ENCODE measurements at places on chromosomes 13 and 19.

GRCh38 chr13:44053208-44053607 is 173.5 kb downstream of the LACC1 start:
- DNase-seq: no peak

- no peak for DNase-seq
These were observed 14.7 kb downstream of the TLE5 start for GRCh38 chr19:3047496-3048189.

DNA sequence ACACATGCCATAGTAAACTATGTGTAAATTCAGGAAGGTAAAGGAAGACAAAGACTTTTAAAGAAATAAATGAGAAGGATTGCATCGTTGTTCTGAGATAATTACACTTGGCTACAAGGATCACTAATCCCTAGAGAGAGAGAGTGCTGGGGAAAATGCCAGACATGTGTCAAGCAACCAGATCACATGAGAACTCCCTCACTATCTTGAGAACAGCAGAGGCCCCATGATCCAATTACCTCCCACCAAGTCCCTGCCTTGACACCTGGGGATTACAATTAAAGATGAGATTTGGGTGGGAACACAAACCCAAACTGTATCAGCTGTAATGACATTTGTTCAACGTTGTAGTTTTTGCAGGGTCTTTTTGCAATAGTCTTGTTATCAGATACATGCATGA is 1600.9 kb upstream of the MIR17HG start:
- no peak for DNase-seq

- no peak for DNase-seq
These were observed 44.9 kb upstream of the ZNF91 start for GRCh38 chr19:23440207-23440606.

- DNase-seq: no peak
These were observed 88.0 kb downstream of the ABCC4 start for GRCh38 chr13:95212983-95213850.

DNA sequence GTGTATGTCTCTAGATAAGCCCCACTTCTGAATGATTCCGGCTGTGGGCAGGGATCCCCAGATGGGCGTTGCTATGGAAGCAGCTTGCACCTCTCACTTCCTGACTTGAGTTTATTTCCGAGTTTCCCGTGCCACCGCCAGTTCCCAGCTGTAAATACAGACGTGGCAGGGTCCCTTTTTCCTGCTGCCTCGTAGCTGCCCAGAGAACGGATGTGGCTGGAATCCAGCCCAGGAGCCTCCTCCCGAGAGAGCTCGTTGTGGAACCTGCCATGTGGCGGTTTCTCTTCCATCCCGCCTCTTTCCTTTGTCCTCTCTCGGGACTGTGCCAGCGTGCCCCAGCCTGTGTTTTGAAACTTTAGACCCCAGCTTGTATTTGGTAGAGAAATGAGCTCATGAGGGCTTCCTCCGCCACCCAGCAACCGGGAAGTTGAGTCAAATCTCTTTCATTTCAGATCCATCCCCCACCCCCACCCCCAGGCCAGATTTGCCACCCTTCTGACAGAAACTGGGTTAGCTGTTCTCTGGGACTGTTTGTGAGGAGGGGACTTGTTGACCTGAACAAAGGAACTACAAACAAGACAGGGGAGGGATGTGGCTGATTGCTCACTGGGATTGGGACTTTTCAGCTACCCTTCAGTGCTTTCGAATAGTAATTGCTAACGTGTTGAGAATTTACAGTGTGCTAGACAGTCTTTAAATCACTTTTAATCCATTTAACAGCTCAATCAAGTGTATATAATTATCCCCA is 96.6 kb downstream of the SIPA1L3 start:
- DNase-seq: no peak

DNA sequence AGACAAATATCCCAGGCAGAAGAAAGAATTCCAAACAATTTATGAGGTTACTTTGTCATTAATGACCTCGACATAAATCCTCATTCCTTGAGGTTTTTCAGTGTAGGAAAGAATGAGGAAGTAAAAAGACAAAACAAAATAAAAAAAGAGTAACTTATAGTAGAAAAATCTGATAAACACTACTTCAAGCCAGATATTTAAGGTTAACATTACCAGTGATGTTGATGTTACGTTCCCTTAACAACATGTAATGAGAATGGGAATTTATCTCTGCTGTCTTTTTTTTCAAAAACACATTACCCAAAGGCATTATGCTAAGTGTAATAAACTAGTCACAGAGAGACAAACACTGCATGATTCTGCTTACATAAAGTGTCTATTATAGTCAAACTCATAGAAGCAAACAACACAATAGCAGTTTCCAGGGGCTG is 935.1 kb downstream of the SLITRK1 start:
- DNase-seq: no peak

DNA sequence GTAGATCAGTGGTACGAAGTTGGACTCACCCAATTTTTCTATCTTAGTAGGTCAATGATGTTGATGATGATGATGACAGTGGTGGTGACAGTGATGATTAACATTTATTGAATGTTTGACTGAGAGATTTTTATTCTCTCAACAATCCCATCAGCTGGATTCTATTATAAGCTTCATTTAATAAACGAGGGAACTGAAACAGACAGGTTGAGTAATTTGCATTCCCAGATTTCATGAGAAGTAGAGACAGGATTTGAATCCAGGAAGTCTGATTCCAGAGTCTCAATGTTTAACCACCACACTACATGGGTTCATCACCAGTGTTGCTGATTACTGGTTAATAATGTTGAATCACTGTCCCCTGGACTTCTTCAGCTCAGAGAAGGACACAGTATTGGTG is 168.9 kb downstream of the FLT1 start:
- no peak for DNase-seq

GRCh38 chr13:33381906-33382305 is 96.4 kb upstream of the STARD13 start:
- DNase-seq: no peak

DNA sequence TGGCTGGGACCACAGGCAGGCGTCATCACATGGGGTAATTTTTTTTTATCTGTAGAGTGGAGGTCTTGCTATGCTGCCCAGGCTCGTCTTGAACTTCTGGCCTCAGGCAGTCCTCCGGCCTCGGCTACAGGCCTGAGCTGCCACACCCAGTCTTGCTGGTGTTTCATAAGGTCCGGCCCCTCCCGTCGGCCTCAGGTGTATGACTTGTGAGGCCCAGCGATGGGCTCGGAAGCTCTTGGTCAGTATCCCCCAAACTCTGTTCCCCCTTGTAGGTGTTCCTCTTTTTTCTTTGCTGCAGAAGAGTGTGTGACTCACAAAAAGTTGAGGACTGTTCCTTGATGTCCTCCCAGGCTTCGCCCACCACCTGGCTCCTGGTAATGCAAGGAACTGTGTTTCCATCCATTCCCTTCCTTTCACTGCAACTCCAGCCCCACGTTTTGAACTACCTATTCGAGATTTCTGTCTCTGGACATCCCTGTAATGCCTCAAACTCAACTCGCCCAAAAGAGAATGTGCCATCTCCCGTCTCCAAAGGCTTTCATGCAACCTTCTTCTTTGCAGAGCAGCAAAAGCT is 5.0 kb downstream of the USF2 start:
- DNase-seq: no peak

- no peak for DNase-seq
These were observed 1198.2 kb upstream of the PCDH9 start for GRCh38 chr13:68428292-68428691.

- DNase-seq: no peak
These were observed 12.8 kb downstream of the CHST8 start for GRCh38 chr19:33634361-33635091.

- peak; percentile 31 for DNase-seq
These were observed 43.3 kb downstream of the SPATA13 start for GRCh38 chr13:24203811-24204210.

GRCh38 chr13:112119192-112120030 is 52.5 kb downstream of the SOX1 start:
- no peak for DNase-seq

DNA sequence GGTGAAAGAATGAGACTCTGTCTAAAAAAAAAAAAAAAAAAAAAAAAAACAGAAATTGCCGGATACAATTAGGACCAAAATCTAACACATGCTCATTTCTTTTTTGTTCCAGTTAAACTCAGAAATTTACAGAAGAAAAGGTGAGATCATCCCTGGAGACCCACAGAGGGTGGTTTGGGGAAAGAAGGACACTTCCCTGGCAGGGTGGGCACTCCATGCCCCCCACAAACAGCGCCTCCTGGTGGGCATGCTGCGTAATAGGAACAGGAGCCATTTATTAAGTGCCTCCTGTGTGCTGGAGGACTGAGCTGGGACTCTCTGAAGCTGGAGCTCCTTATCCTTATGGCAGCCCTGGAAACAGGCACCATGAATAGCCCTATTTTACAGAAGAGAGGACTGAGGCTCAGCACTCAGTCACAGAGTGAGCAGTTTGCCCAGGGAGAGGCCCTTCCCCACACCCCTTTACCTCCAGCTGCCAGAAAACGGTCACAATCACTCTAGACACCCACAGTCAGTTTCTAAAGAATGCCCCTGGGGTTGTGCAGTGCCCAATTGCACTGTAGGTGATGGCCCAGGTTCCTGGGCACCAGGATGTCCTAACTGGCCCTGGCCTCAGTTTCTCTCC is 10.1 kb downstream of the C19orf38 start:
- DNase-seq: peak; percentile 61

DNA sequence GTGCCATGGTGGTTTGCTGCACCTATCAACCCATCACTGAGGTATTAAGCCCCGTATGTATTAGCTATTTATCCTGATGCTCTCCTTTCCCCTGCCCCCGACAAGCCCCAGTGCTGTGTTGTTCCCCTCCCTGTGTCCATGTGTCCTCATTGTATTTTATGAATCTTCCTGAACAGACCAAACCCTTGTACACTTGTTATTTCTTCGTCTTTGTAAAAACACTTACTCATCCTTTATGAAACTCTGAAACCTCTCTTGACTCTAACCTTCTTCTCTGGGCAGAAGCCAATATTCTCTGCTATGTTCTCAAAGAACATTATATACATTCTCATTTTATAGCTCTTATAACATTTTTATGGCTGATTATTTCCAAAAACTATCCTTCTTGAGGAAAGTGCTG is 746.9 kb downstream of the EFNB2 start:
- no peak for DNase-seq

- DNase-seq: no peak
These were observed 4.9 kb downstream of the UHRF1 start for GRCh38 chr19:4913996-4914735.

- DNase-seq: no peak
These were observed 36.4 kb downstream of the CCL25 start for GRCh38 chr19:8088752-8089663.

DNA sequence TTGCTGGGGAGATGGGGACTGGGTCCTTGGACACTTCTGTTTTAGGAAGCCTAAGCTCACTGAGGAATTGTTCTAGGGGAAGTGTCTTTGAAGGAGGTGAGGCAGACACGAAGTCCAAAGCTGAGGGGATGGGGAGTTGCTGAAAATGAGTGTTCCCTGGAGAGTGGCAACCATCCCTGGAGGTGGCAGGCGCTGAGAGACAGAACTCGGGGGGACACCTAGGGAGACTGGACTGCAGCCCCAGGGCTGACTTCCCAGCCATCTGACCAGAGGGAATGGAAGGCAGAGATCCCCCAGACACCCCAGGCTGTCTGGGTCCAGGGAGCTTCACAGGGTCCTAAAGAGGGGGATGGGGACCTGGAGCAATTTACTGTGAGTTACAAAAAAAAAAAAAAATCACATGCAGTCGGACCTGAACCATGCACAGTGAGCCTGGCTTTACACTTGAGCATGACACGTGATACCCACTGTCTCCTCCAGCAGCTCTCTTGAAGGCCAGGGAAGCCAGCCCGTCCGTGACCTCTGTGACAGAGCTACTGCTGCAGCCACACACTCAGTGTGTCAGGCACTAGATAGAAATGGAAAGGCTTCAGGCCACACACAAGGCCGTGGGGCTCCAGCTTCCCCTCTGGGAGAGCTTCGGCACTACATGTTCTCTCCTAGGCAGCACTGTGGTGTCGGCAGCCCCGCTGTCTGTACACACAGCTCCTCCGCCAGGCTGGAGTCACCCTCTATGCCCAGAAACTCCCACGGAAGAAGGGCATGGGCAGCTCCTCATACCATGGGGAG is 77.1 kb upstream of the KCTD15 start:
- DNase-seq: no peak

GRCh38 chr13:39415008-39415802 is 187.8 kb downstream of the LHFPL6 start:
- DNase-seq: no peak

All from GM13976 (cell line).